ENCODE measurements at places on chromosomes 13 and 19. TPM values are rescaled to one million over a fixed set of nuclear protein-coding genes. Genes with fewer than 3 reads are reported as not detected.

PSG3 gene
- 0.13 TPM for polyA plus RNA-seq

DNA sequence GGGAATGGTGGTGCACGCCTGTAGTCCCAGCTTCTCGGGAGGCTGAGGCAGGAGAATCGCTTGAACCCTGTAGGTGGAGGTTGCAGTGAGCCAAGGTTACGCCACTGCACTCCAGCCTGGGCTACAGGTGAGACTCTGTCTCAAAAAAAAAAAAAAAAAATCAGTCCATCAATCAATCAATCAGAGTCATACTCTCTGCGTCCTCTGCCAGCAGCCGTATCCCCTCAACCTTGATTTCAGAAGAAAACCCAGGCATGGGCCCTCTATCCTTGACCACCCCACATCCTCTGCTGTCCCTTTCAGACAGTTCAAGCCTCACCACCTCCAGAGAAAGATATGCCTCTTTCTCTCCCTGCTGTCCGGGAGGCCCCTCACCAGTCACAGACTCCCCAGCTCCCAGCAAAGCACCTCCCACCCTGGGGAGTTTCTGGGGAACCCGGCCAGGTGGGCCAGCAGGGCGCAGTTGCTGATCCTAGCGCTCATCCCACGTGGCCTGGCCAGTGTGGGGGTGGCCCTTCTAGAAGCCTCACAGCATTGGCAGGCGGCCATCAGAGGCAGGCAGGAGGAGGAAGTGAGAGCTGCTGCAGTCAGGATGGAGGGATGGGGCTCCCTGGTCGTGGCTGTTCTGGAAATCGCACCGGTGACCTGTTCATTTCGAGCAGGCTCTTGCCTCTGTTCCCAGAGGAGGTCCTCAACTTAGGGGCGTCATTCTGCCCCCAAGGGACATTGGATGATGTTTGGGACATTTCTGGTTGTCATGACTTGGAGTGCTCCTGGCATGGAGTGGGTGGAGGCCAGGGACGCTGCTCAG, 10.2 kb upstream of the JSRP1 start:
- DNase-seq = no peak

OR7C1 gene
- polyA plus RNA-seq = 0.23 TPM

- DNase-seq = no peak
Observed at GRCh38 chr19:45705115-45705514, 12.6 kb downstream of the QPCTL start.

ADAMTS10 gene
- polyA plus RNA-seq = 43.5 TPM

All from left kidney (tissue), 8 donors.